ENCODE measurements at places on chromosomes 6 and 20. TPM values are rescaled to one million over a fixed set of nuclear protein-coding genes. Genes with fewer than 3 reads are reported as not detected.
A peak's percentile ranks its signal among the peaks of the same experiment; 100 is the strongest.

DNA sequence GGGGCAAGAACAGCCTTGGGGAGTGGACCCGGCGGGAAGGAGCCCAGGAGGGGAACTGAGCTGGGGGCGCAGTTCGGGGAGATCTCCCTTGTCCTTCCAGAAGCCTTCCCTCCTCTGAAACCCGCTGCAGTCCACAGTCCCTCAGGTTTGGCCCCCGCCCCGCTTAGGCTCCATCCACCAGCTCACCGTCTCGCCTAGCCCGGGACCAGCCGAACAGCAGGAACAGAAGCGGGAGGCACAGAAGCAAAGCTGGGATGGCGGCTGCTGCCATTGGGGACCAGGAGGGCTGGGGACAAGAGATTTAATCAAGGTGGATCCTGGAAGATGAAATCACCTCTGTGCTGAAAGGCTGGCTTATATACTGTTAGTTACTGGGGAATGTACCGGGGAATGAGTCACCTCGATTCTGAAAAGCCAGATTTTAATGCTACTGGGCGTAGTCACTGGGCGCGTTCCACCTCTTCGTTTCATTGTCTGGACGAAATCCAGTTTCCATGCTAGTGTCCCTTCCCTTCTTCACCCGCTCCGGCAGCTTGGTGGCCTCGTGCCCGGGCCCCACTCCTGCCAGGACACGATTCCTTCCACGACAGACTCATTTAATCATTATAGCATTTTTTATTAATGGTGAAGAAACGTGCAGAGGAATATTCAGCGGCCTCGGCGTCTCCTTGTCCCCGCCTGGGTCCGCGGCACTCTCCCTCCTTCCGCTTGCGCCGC lies at the start of gene RAET1L:
RAET1L (minus strand) TSS at position 332 of the 717 bp plus-strand sequence; CDS start at position 271, 61 bp downstream.
- peak; percentile 91 for ATAC-seq

DNA sequence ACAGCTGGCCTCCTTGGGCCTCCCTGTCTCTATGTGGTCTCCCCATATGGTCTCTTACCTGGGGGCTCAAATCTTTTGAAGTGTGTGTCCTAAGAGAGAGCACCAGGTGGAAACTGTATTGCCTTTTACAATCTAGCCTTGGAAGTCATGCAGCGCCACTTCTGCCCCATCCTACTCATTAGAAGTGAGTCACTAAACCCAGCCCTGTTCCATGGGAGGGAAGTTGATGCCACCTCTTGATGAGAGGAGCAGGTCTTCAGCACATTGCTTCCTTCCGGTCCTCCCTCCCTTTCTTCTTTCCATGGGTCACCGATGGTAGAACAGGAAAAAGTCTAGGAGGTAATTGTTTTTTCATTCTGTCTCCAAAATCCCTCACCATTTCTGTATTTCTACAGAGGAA lies 156.3 kb downstream of the FOXA2 start:
- ATAC-seq: no peak

Gene TRIM10
- total RNA-seq: 1.2 TPM

GRCh38 chr20:41370176-41370575 lies 3.6 kb upstream of the EMILIN3 start:
- ATAC-seq: no peak

DNA sequence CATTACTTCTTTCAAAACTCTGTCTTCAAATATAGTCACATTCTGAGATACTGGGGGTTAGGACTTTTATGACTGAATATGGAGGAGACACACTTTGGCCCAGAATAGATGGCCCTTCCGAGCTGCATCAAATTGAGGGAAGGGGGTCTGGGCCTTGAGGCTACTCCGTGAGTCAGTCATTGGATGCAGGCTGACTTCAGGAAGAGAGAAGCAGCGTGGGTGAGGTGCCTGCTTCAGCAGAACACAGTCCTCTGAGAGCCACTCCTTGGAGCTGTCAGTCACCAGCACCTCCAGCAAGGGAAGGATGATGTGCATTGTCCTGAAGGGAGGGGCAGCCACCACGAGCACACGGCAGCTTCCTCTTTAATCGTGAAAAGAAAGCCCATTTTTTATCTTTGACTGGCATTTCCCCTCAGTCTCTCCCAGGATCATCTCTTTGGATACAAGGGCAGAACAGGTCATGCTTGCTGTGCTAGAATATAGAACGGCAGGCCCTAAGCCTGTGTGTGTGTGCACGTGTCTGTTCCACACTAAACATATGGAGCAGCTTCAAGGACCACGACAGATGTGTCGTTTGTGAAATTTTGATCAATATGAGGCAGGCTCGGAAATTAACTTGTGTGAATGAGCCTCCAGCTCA lies 721.6 kb downstream of the KIF16B start:
- ATAC-seq: no peak

Gene LPA
- not detected for total RNA-seq

Gene SLC35B3
- 30.3 TPM for total RNA-seq

- peak; percentile 63 for ATAC-seq
These were observed at the start of gene HFE for GRCh38 chr6:26087284-26088115. Gene HFE, plus strand, starts transcription at chr6:26087429. Its CDS starts 12 bp downstream, at chr6:26087441.

- peak; percentile 6 for ATAC-seq
These were observed 166.6 kb downstream of the SASH1 start for GRCh38 chr6:148509119-148509799.

DNA sequence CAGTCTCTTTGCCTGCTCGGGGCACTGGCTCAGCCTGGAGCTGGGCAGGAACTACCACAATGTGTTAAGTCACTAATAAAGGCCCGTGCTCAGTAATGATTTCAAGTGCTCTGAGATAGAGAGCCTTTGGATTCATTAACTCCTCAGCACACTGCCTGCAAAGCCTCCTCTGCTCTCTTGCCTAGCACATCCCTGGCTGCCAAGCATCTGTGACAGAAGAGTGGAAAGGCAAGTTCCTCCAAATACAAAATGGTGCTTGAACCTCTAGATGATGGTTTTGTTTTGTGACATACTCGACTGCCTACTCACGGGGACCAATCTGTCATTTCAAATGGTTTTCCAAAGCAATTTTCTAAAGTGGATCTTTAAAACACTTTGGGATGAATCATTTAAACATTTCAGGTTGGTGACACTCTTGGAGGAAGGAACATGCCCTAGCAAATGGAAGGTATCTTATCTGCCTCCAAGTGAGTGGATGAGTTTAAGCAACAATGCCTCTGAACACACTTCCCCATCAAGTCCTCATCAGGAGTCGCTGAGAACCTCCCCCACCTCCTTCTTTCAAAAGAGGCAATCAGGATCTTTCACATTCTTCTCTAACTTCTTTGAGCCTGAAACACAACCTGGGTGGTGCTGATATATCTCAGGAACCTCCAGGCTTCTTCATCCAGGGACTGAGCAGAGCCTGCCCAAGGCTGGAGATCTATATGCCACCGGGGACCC lies 35.8 kb downstream of the METTL24 start:
- ATAC-seq: no peak

GRCh38 chr20:2756056-2756611 lies 44.3 kb downstream of the CPXM1 start:
- peak; percentile 11 for ATAC-seq

Gene FAM217A
- total RNA-seq: 0.13 TPM

Gene GSTA2
- total RNA-seq: not detected

Gene PGC
- 0.14 TPM for total RNA-seq

- ATAC-seq: no peak
These were observed 54.9 kb upstream of the NT5E start for GRCh38 chr6:85394853-85395538.

- ATAC-seq: no peak
These were observed at the start of gene CDH26 for GRCh38 chr20:59958123-59958522. Gene CDH26, plus strand, starts transcription at chr20:59958423. Its CDS starts 304 bp downstream, at chr20:59958727.

Gene GTSF1L
- total RNA-seq: not detected

DNA sequence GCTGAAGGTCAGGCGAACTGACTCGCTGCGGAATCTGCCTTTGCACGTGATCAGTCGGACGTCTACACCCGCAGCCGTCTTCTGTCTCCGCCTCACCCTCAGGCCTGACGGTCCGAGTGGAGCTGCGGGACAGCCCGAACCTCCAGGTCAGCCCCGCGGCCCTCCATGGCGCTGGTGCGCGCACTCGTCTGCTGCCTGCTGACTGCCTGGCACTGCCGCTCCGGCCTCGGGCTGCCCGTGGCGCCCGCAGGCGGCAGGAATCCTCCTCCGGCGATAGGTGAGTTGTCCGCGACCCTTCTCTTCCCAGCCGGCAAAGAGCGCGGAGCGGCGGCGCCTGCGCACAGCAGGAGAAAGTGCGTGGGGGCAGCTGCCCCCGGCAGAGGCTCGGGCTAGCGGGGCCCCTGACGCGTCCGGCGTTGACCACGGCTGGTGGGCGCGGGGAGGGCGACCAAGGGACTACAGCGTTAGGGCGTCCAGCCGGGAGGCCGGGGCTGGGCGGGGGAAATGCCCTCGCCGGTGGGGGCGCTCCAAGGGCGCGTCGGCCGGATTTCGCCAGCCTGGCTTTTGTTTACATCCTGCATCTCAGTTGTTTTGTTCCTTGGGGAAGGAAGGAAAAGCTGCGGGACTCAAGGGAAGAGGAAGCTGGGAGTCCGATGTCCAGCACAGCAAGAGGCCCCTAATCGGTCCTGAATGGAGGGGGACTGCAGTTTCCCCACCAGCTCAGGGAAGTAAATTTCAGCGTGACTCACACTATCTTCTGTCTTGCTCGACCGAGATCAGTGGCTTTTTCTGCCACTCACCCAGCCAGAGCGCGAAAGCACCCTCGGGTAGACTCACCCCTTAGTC lies at the start of gene SMPDL3A:
SMPDL3A (plus strand) TSS at position 77 of the 846 bp plus-strand sequence; CDS start at position 166, 89 bp downstream.
- ATAC-seq: peak; percentile 74

GRCh38 chr6:5557506-5557905 lies 296.2 kb downstream of the FARS2 start:
- no peak for ATAC-seq

GRCh38 chr6:135228486-135228885 lies 47.4 kb downstream of the MYB start:
- ATAC-seq: no peak

DNA sequence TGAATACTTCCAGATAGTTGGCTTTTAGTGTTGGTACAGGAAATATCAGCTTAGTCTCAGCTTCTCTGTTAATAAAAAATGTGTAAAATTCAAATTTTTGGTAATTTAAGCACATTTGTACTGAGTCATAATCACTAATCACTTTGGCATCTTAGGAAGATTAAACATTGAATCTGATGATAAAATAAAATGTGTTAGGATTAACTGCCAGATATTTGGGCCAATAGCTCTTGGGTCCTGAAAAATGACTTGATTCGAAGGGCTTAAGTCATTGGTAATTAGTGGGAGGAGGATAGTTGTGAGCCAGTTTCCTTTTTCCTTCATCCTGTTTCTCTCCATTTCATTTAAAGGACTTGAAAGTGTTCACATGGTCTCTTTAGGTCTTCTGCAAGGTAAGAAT lies 426.1 kb downstream of the RFPL4B start:
- no peak for ATAC-seq

- no peak for ATAC-seq
These were observed 59.0 kb upstream of the TPD52L1 start for GRCh38 chr6:125094563-125094962.

Gene TPX2
- 4.6 TPM for total RNA-seq

Gene DEF6
- total RNA-seq: 1.1 TPM

DNA sequence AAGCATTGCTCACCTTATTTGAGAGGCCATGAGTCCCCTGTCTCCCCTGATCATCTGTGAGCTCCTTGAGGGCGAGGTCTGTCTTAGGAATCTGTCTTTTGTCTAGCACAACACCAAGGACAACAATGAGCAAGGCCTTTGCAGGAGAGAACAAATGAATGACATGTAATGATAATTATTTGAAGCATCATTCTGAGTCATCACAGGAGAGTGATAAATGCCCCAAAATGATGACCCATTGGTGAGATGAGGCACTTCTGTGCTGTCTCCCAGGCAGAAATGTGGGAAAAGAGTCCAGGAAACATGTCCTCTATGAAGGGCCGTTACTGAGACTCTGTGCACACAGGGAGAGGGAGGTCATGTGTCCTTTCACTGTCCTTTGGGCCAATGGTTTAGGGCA lies 105.2 kb upstream of the LRFN2 start:
- ATAC-seq: no peak

Gene LRRC73
- total RNA-seq: 2.4 TPM

DNA sequence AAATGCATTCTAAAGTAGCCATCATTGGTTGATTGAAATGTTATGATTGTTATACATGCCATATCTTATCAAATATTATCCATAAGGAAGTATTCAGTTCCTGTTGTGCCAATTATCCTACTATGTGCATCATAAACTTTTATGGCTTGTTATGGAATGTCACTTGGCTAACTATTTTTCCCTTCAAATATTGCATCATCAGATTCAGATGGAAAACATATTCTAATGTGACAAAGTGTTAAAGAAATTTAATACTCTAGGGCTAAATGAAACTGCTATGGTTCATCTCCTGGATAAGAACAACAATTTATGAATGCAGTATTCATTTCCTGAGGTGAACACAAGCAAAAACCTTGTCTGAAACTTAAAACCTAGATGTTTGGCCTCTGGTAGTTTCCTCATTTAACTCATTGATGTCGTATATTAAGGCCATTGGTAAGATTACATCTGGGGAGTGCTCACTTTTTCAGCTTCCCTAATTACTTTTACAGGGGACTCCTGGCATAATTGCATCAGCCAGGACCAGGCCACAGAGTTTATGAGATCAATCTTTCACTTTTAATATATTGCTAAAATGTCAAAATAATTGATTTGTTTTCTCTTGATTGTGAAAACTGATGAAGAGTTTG lies 134.9 kb upstream of the CEP162 start:
- ATAC-seq: no peak

Gene ALDH8A1
- total RNA-seq: 1.0 TPM

Gene ZDHHC14
- total RNA-seq: 2.8 TPM

Data from motor neuron (in vitro differentiated cells).